Activated CD4-positive, alpha-beta T cell treated with anti-CD3 and anti-CD28 coated beads, Interleukin-2, amount 50 U/mL, for 16 hours (primary cell): ENCODE measurements at places on chromosomes 4 and X.

DNA sequence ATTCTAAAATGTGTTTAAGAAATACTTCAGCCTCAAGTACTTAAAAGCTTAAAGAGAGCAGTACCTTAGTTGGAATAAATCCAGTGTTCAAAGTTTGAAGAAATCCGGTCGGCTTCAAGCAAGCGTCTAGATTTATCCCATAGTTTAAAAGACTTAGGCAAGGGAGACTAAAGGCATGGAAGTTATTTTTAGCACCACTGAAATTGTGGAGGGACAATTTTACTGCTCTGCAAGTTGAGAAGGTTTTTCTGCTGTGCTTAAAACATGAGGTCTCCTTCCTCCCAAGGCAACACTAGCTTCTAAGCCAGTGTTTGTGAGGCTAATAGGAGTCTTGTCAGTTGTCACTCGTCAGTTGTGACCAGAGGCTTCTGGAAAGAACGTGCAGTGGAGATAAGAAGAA lies 183.5 kb downstream of the MSL3 start:
- no peak for DNase-seq

GRCh38 chrX:5388087-5388486 lies 840.6 kb downstream of the NLGN4X start:
- DNase-seq, result no peak

- DNase-seq, result peak; percentile 14
Observed at GRCh38 chrX:13661735-13662288, 8.9 kb downstream of the TCEANC start.

DNA sequence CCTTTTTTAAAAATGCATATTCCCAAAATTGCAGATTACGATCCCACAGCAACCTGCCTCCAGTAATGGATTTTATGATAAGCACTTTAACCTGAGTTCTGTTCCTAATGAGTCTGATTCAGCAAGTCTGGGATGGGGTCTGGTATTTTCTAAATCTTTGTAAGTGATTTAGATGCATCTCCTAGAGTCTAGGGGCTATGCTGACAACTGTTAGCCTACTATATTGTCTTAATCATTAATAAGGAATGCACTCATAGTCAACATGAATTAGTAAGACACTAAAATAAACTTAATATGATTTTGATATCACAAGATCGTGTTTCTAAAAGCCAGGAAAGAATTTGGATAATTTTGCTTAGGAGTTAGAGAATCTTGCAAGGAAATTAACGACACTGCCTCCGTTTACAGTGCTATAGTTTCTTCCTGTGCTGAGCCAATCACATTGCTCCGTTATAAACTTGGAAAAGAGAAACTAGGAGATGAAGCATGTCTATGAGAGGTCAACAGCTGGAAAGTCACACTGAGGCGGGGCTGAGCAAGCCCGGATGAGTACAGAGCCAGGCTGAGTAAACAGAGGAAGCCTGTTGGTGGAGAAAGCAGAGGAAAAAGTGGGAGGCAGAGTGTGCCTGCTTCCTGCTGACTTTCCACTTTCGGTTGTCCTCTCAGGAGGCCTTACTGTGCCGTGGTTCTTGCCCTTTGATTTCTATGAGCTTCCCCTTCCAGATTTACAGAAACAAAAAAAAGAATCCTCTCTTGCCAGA lies 5.4 kb downstream of the SCARB2 start:
- DNase-seq, result no peak

- no peak for DNase-seq
Observed at GRCh38 chrX:134774190-134775048, 116.1 kb upstream of the PLAC1 start.

DNA sequence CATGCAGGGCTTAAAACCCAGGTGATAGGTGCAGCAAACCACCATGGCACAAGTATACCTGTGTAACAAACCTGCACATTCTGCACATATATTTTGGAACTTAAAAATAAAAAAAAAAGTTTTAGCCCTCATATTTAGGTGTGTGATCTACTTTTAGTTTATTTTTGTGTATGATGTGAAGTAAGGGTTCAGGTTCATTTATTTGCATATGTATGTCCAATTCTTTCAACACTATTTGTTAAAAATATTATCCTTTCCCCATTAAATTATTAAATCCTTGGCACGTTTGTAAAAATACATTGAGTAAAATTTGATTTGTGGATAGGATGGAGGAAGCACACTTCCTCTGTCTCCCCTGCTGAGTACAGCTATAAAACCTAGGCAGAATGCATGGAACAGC lies 12.9 kb downstream of the RAB39B start:
- no peak for DNase-seq

DNA sequence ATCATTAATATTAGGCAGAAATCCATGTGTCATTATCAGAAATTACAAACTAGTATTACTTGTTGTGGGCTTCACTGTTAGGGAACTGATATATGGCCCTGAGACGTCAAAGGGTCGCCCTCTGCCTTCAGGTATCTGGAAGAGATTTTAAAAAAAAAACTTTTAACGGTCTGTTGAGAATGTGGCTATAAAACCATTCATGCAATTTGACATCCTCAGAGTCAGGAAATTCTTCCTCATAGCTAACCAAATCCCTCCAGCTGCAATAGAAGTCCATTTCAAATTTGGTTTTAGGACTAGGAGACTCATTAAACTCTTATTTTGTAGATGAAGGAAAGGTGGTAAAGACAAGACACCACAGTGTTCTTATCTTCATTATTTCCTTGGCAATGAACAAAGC lies 194.2 kb upstream of the NOCT start:
- no peak for DNase-seq

GRCh38 chr4:76197031-76197743 lies 16.4 kb downstream of the SCARB2 start:
- no peak for DNase-seq

DNA sequence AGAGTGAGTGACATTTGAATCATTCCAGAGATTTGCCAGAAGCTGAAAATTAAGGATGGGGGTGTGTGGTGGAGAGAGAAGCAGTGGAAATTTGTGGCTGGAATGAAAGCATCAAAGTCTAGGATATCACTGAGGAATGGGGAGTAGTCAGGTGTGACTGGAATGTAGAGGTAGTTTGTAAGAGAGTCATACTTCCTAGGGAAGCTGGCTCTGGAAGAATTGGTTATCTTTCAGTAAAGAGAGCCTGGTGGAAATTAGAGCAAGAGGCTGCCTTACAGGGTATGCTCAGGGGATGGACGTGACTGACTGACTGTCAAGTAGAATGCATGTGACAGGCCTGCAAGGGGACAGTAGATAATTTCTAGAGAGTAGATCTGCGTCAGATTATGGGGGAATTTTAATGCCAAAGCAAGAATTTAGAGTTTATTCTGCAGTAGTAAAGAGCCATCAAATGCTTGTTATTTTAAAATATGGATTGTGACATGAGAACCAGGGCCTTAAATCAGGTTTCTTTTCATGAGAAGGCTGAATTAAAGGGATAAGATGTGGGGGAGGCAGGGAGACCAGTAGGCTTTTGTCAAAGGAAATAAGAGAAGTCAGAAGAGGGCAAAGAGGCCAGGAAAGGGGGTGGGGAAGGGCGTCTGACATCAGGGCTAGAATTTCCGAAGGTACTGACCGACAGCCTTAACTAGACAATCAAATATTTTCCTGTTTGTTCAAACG lies 109.9 kb downstream of the AFF1 start:
- no peak for DNase-seq

GRCh38 chrX:15334561-15334960 lies 762 bp downstream of the PIGA start:
- DNase-seq, result peak; percentile 11

GRCh38 chr4:23706972-23707651 lies 182.7 kb downstream of the PPARGC1A start:
- DNase-seq, result no peak

DNA sequence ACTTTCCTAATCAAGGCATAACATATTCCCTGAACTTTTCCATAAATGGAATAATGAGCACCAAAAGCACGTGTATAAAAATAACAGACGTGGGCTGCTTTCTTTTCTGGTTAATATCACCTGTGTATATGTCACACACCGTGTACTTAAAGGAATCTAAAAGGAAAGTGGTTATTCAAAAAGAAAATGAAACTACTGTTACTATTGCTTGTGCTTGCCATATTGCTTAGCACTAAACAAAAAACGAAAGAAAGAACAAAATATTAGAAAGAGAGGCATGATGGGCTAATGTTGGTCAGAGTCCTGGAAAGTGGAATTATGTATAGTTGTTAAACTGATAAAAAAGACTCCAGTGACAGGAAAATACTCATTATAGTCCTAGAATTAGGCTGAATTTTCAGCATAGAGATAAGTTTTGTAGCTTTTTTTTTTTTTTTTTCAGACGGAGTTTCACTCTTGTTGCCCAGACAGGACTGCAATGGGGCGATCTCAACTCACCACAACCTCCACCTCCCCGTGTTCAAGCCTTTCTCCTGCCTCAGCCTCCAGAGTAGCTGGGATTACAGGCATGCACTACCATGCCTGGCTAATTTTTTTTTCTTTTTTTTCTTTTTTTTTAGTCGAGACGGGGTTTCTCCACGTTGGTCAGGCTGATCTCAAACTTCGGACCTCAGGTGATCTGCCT lies 123.2 kb downstream of the PABPC4L start:
- DNase-seq, result no peak
